ENCODE measurements at places on chromosomes 1 and 21.

DNA sequence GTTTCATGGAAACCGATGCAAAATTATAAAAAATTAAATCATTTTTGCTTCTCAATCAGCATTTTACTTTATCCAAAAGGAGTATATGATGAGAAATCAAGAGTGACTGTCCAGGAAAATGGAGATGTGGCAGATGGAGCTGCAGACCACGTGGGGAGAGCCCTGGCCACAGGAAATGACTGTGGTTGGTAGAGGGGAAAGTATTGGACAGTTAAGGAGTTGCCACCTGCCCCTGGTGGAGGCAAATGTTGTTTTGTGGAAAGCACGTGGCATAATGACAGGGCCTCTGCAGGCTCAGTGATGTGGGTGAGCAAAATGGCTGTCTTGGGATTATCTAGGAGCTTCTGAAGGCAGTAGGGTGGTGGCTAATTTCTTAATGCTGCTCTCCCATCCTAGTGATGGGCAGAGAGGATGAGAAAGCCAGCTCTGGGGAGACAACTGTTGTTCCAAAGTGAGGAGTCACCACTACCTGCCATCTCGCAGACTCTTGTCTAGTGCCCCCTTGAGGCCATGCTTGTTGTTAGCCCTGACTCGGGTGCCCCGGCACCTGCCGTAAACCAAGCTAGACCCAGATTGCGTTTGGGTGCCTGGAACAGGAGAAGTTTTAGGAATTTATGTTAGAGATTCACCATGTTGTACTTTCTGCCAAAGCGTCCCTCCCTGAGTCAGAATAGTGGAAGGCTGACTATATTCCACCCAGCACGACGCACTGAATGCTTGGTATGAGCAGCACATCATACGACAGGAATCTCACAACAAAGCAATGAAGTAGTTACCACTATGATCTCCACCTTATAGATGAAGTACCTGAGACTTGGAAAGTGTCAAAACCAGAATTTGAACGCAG is 144.0 kb downstream of the ROR1 start:
- DNase-seq: no peak

DNA sequence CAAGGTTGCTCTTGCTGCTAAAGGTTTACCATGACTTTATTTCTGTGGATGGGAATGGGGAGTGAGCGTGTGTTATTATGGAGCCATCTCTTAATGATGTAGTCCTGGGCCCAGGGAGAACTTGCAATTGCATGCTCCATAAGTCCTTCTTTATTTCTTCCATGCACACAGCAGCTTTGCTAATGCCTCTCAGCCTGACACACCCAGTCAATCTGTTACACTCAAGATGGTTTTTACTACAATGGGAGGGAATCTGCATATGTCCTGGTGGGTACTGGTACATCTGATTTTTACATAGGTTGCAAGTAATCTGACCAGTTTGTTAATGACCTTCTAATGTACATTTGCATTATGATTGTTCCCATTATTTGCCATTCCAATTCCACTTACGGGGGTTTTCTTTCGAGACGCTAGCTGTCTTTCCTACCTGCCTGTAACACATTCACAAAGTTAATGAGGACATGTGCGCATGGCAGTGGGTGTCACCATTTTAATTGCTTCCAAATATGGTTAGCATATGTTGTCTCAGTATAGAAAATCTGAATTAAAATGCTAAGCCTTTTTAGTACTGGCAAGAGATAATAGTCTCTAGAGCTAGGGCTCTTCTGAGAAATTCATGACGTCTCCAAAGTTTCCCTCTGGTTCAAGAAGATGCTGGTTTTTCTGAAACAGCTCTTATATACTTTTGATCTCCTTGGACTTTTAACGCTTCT is 188.2 kb downstream of the GRIK1 start:
- DNase-seq: no peak

GRCh38 chr1:98049370-98050135 is 128.7 kb upstream of the DPYD start:
- no peak for DNase-seq

DNA sequence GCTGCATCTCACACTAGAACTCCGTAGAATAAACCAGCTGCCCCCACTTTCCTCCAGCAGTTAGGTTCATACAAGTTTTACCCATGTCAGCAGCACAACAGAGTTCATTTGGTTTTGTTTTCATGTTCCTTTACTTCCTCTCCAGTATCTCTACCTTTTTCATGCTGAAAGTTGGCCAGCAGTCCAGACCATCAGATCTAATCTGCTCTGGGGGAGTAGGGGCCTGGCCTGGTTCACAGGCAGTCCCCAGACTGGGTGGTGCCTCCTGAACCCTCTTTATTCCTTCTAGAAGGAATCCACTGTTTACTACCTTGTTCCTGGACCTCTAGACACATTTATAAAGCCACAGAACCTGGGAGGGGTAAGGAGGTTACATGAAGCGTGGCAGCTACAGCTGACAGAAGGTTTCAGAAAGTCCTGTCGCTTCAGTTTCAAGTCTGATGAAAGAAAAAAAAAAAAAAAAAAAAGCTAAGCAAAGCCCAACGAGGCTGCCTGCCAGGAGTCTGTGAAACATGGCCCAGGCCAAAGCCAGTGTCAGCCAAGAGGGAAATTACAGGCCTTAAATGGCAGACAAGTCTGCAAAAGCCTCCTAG is 184.6 kb upstream of the JUN start:
- DNase-seq: no peak

DNA sequence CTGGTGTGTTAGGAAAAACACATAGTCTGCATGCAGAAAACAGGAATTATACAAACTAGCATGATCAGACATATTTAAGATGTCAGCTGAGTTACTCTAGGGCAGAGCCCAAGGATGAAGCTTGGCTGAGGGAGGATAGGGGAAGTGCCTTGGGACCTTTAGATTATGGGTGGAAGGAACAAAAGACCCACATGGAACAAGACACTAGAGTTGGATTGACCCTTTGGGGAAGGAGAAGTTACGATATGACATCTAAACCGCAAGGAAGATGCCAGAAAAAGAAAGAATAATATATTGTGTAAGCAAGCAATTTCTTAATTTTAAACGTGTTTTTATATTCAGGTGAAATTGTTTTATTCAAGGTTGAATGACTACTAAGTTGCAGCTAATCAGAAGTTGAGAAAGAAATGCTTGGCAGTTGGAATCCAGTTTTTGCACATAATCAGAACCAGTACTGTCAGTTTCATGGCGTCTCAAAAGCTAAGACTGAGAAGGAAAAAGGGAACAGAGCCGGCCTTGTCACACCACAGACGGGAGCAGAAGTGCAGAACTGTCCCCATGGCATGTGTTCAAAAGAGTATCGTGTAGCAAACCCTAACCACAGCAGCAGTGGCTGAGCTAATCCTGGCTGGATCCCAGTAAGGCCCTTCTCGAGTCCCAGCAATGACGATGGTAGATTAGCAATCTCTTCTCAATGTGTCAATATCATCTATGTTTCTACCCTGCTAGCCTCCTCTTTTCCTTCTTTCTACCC is 31.2 kb upstream of the IFNAR2 start:
- DNase-seq: no peak

DNA sequence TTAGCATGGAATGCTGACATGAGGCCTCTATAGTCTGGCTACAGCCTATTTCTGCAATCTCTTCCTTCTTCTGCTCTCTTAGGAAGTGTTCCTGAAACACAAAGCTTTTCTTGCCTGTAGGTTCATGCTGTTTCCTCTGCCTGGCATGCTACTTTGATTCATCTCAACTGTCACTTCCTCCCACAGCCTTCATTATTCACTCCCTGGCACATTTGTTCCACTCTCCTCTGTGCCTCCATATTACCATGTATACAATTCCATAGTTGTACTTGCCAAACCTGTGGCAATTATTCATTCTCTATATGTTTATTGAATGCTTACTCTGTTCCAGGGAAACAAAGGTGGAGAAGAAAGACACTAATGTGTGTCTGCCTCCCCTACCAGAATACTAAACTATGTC is 210.2 kb downstream of the LRRC7 start:
- DNase-seq: no peak

DNA sequence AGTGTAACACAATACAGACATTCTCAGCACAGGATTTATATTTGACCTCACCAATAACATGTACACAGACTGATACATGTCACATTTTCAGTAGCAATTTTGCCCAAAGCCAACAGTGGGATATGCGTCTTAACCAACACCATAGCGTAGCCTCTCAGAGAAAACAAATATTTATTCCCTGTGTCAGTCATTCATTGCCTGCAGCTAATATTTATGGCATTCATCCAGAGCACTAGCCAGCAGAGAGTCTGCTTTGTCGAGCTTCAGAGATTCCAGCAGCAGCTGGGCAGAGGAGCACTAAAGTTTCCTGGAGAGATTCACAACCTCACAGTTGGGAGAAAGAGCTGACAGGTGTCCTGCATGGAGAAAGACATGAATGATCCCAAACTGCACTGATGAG is 400.7 kb upstream of the DAB1 start:
- no peak for DNase-seq

DNA sequence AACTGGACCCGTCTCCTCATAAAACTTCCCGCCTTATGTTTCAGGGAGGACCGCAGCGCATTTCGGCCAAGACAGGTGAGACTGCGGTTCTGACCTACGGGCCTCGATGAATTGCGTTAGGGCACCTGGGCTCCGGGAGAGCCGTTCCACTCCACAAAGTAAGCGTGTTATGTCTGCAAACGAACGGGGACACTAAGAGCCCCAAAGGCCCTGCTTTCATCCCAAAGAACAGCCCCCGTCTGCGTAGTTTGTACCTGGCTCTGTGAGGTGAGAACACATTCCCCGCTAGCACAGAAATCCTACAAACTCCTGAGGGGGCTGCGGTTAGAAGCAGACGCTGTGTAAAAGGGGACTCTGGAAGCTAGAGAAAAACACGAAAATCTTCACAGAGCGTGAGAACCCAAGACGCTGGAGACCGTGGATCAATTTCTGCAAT is 41.6 kb upstream of the PPIAL4F start:
- DNase-seq: no peak

- no peak for DNase-seq
Observed at GRCh38 chr1:60581455-60582220, 500.7 kb upstream of the NFIA start.

GRCh38 chr1:35832276-35832905 is 24.6 kb downstream of the AGO4 start:
- no peak for DNase-seq

DNA sequence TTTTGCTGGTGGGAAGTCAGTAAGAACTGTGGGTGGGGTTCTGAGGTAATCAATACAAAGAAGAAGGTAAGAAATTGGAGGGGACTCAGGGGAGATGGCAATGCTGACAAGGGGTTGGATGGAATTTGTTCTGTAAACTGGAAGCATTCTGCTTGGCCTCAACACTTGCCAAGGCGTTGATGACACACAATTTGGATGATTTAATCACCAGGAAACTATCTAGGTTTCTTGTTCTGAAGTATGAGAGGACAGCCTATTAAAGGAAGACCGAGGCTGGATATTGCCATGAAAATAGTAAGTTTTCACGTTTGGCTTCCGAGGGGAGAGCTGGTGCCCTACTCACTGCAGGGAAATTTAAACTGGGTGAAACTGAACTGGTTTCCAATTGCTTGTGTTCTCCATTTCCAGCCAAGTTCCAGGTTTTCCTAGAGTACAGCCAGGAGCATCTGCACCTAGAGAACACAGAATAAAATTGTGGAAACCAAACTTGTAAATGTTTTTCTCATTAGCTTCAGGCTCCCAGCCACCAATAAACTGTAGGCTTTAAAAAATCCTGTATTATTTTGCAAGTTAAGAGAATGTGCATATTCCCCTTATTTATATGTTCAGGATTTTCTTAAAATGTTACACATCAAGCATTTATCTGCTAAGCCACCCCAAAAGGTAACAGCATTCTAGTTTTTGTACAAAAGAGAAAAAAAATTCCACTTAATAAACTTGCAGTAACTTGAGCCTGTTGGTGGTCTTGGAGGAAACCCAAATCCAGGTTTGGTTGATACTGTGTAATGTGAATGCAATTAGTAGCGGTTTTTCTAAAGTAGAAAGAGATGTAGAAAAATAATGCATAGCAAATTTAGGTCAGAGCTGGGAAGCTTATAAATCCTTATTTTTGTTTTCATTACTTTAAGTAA is 53.8 kb downstream of the ROR1 start:
- no peak for DNase-seq

DNA sequence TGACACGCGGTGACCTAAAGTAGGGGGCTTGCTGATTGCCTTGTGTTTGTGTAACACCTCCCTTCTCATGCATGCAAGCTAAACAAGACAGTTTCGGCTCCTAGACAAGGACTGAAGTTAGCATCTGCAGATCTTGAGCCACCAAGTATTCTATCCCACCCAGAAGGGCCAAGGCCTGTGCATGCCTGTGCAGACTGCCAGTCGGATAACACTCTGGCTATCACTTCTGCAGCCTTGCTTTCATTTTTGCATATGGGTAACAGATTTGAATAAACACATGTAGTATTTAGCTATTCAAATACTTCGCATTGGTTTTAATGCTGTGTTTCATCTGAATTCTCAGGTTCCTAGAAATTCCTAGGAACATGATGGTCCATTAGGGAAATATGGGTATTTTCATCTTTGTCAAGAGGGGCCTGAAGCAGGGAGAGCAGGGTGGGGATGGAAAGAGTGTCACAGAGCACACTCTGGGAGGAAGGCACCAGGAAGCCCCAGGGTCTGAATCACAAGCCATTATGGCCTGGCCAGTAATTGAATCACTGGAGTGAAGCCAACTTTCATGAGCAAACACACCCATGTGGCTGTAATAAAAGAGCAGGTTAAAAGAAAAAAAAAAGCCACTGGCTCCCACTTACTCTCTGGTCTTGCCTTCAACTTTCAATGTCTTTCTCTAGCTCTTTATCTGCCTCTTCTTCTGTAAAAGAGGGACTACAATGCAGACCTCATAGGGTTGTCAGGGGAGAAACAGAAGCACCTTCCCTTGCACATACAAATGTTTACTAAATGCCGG is 28.3 kb downstream of the GADD45A start:
- DNase-seq: no peak

DNA sequence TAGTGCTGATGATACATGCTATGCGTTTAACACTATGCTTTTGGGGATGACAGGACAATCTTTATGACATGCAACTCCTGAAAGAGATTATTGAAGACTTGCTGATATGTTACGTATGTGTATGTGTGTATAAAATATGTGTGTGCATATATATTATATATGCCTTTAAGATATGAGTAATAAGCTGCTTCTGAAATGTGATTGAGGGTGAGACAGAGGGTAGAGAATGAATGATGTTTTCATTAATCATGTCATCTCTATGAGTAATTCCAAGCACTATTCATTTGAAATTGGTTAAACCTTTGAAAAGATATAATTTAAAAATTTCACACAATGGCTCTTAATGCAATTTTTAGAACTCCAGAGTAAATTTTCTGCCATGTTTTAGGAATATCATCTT is 5.8 kb downstream of the BCL9 start:
- DNase-seq: no peak

DNA sequence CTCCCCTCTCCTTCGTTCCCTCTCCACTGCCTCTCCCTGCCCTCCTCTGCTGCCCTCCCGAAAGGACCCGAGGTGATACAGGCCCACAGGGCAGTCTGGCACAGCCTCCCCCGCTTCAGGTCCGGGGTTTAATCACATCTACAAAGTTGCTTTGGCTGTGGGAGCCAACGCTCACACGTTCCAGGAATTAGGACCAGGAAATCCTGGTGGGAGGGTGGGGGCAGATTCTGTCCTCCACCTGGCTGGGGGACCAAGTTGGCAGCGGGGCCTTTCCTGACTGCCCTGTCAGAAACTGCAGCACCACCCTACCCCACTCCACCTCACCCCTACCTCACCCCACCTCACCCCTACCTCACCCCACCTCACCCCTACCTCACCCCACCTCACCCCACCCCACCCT is 95.1 kb downstream of the WDR4 start:
- no peak for DNase-seq

- DNase-seq: no peak
Observed at GRCh38 chr1:204846546-204846945, 24.1 kb upstream of the NFASC start.
